ENCODE measurements at places on chromosomes 6 and 20. TPM values are rescaled to one million over a fixed set of nuclear protein-coding genes. Genes with fewer than 3 reads are reported as not detected.
A peak's percentile ranks its signal among the peaks of the same experiment; 100 is the strongest.

DNA sequence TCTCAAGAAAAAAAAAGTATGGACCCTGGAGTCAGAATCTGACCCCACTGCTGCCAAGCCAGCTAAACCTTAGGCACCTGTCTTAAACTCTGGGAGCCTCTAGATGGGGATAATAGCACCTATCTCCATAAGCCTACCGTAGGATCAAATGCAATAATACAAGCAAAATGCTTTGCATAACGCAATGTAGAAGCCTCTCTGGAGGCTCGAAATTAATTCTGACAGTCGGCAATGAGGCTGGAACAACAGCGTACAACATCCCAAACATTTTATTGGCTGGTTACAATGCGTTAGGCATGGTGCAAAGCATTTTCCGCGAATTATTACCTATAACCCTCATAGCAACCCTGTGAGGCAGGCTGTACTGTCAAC, 521 bp downstream of the CDK5RAP1 start:
- H3K27me3 ChIP-seq: no peaks in the 10 kb centered on the region
- no peak for DNase-seq
- H3K27ac ChIP-seq: no peak overlapping the region
- H3K4me3 ChIP-seq: peak overlapping the region; percentile 36

DNA sequence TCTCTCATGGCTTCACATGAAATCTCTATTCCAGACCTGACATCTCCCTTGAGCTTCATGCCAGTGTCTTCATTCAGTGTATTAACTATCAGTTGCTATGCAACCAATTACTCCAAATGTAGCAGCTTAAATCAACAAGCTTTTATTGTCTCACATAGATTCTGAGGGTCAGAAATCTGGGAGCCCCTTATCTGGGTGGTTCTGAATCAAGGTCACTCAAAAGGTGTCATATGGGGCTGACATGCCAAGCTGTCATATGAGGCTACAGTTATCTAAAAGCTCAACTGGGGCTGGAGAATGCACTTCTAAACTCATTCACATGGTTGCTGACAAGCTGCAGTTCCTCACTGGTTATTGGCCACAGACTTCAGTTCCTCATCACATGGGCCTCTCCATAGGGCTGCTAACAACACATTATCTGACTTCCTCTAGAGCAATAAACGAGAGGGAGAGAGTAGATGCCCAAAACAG, 7.3 kb upstream of the CGA start:
- no peak for DNase-seq
- no peak overlapping the region for H3K27ac ChIP-seq
- no peaks in the 10 kb centered on the region for H3K36me3 ChIP-seq

Gene TOP1
- 32.4 TPM for total RNA-seq

Gene CFB
- total RNA-seq: 141 TPM

DNA sequence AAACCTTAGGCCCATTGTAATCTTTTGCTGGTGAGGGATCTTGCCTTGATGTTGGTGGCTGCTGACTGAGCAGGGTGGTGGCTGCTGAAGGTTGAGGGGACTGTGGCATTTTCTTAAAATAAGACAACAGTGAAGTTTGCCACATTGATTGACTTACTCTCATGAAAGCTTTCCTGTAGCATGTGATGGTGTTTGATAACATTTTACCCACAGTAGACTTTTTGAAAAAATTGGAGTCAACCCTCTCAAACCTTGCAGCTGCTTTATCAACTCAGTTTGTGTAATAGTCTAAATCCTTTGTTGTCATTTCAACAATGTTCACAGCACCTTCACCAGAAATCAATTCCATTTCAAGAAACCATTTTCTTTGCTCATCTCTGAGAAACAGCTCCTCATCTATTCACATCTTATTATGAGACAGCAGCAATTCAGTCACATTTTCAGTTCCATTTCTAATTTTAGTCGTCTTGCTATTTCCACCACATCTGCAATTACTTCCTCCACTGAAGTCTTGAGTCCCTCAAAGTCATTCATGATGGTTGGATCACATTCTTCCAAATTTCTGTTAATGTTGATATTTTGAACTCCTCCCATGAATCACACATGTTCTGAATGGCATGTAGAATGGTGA, 37.2 kb downstream of the CST9L start:
- H3K27ac ChIP-seq: no peak overlapping the region
- DNase-seq: no peak
- H3K36me3 ChIP-seq: no peaks in the 10 kb centered on the region

GRCh38 chr20:1858871-1859270, 36.3 kb upstream of the SIRPA start:
- no peaks in the 10 kb centered on the region for H3K4me1 ChIP-seq
- H3K36me3 ChIP-seq: no peaks in the 10 kb centered on the region
- H3K4me3 ChIP-seq: no peak overlapping the region
- no peak for DNase-seq
- no peaks in the 10 kb centered on the region for H3K27me3 ChIP-seq

GRCh38 chr20:50085481-50086365, 27.2 kb downstream of the UBE2V1 start:
- no peak for DNase-seq
- no peaks in the 10 kb centered on the region for H3K27me3 ChIP-seq
- H3K4me1 ChIP-seq: no peaks in the 10 kb centered on the region

DNA sequence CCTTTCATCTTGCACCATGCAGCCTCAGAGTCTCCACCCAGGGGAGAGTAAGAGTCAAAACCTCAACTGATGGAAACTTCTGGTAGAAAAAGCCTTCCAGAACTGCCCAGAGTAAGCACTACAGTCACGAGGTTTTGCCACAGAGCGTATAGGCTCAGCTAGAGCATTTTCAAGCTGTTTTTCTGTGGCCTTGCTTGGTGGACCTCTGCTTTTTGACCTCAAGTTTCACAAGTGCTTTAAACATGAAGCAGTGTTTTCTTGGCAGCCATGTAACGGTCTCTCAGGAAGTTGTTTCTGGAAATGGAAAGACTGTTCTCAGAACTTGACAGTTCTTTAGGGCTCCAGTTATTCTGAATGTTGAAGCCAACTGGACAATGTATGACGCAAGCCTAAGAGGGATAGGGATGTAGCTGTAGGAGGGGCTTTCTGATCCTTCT, 146.5 kb downstream of the ZDHHC14 start:
- H3K27ac ChIP-seq: no peak overlapping the region
- no peaks in the 10 kb centered on the region for H3K36me3 ChIP-seq
- no peaks in the 10 kb centered on the region for H3K27me3 ChIP-seq
- H3K4me1 ChIP-seq: no peaks in the 10 kb centered on the region
- DNase-seq: no peak

DNA sequence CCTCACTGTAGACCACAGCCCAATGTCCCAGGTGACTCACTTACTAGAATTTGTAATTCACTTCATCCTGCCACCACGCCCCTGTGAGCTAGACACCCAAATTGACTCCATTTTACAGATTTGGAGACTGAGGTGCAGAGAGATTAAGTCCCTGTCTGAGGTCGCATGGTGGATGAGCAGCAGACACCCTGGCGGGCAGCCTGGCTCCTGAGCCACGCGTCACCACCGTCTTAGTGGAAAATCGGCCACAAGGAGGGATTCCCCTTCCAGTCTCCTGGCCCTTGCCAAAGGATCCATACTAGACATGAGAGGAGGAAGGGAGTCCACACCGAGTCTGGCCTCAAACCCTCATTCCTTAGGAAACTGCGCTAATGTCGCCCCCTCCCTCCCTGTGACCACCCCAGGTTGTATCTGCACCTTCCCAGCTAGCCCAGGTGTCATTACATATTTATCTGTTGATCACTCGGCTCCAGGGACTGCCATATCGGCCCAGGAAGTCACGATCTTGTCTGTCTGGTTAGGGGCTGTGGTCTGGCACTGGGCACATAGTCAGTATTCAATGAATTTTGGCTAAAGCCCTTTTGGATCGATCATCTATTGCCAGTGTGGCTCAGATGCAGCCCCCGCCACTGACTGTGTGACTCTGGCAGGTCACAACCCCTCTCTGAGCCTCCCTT, 25.7 kb upstream of the PTGIS start:
- no peaks in the 10 kb centered on the region for H3K27me3 ChIP-seq
- H3K36me3 ChIP-seq: no peaks in the 10 kb centered on the region
- no peak overlapping the region for H3K4me3 ChIP-seq
- DNase-seq: no peak
- H3K27ac ChIP-seq: peak overlapping the region; percentile 75

DNA sequence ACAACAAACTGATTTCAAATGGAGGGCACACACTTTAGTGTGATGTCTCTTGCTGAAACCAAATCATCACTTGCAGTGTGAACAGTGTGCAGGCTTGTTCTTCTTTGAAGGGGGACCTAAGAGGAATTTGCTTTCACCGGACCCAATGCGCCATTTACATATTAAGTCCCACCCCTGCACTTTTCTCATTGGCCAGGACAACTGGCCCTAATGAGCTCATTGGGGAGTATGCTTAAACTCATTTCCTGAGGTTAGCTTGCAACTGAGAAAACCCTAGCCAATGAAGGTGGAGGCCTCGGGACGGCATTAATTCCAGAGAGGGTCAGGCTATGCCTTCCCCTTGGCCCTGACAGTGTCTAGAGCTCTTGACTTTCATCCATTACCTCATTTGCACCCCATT, 58.7 kb downstream of the VEGFA start:
- no peak overlapping the region for H3K27ac ChIP-seq
- no peak for DNase-seq
- H3K27me3 ChIP-seq: no peaks in the 10 kb centered on the region
- H3K36me3 ChIP-seq: no peaks in the 10 kb centered on the region
- no peak overlapping the region for H3K4me3 ChIP-seq

DNA sequence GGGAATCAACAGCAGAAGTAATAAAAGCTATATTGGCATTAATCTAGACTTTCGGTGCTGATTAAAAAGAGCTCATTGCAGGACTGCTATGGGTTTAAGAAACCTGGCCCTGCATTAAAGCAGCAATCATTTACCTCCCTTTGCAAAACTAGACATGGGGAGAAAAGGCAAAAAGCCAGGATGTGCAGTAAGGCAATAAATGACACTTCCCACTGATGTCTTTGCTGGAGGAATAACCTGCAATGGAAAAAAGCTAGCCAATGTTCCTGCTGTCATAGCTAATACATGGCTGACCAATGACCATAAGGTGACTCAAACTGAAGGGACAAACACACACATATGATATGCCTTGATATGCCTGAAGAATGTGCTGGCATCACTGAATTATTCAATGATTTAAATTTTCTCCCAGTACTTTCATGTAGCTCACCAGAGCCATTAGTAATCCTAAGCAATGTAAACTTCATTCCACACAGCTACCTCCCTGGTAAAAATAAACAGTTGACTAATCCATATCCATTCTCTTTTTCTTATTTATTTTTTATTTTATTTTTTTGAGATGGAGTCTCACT, 8.7 kb downstream of the DNAAF9 start:
- H3K27ac ChIP-seq: no peak overlapping the region
- H3K4me1 ChIP-seq: no peaks in the 10 kb centered on the region
- H3K27me3 ChIP-seq: no peaks in the 10 kb centered on the region
- no peaks in the 10 kb centered on the region for H3K36me3 ChIP-seq
- H3K4me3 ChIP-seq: no peak overlapping the region

GRCh38 chr20:49447946-49448809, 34.3 kb downstream of the KCNB1 start:
- H3K27ac ChIP-seq: no peak overlapping the region
- H3K4me3 ChIP-seq: no peak overlapping the region
- DNase-seq: no peak
- no peaks in the 10 kb centered on the region for H3K36me3 ChIP-seq
- H3K4me1 ChIP-seq: peaks cover 2% of the 10 kb centered on the region
- no peaks in the 10 kb centered on the region for H3K27me3 ChIP-seq

DNA sequence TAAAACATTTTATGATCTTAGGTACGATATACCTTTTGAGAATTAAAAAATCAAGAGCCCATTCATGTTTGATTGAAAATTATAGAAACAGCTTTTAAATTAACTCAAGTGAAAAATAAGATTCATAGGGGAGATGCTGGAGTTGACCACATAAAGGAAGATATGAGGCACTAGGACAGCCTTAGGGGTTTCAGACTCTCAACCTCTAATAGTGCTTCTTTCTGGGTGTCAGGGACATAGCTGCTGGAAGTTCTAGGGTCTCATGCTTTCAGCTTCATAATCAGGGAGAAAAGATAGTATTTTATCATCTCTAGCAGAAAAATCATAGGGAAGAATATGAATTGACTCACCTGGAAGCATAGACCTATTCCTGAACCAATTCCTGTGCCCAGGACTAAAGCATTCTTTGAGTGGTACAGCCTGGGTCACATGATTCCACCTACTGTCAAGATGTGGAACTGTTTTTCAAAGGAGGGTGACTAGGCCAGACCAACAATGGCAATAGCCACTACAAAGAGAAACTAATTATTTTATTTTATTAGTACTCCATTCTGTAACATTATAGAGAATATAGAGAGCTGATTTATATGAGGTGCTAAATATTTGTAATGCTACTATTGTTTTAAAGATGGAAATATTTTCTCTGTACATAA, 27.8 kb upstream of the CENPW start:
- H3K4me1 ChIP-seq: no peaks in the 10 kb centered on the region
- H3K27ac ChIP-seq: no peak overlapping the region
- no peaks in the 10 kb centered on the region for H3K36me3 ChIP-seq
- DNase-seq: no peak
- H3K4me3 ChIP-seq: no peak overlapping the region

- peaks cover 7% of the 10 kb centered on the region for H3K36me3 ChIP-seq
- no peak for DNase-seq
- H3K27me3 ChIP-seq: no peaks in the 10 kb centered on the region
- H3K27ac ChIP-seq: no peak overlapping the region
- no peaks in the 10 kb centered on the region for H3K4me1 ChIP-seq
Measured at GRCh38 chr6:37480951-37481534, 18.6 kb downstream of the CCDC167 start.

GRCh38 chr6:7451326-7451725, 61.7 kb downstream of the RIOK1 start:
- no peak overlapping the region for H3K4me3 ChIP-seq
- DNase-seq: no peak
- no peaks in the 10 kb centered on the region for H3K4me1 ChIP-seq
- H3K36me3 ChIP-seq: no peaks in the 10 kb centered on the region

DNA sequence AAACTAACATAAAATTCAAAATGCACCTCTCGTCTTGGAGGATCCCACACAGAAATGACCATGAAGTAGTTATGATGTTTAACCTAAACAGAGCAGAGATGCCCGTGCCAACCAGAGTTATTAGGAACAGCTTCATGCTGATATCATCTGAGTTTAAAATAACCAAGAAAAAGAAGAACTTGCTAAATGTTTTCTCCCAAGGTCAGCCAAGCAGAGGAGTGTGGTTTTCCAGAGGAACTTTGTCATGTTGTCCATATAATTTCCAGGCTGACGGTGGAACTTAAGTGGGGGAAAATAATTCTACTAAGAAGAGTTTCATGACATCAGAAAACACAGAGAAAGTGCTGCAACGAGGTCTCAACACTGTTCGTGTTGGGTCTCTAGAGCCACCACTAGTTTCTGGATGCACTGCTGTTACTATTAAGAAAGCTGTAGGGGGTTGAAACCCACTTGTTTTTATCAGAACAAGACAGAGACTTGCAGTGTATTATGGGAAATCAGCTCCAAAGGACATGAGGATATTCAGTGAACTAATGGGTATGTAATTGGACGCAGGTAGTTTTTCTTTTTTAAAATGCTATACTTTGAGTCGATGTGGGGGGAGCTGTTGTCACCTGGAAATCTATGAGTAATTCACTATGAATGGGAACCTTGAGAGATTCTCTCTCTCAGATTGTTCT, 5.2 kb downstream of the AGPAT4 start:
- H3K36me3 ChIP-seq: no peaks in the 10 kb centered on the region
- no peak for DNase-seq
- no peaks in the 10 kb centered on the region for H3K27me3 ChIP-seq
- no peak overlapping the region for H3K4me3 ChIP-seq

GRCh38 chr20:32344835-32345506, 13.2 kb upstream of the ASXL1 start:
- no peak overlapping the region for H3K4me3 ChIP-seq
- H3K4me1 ChIP-seq: no peaks in the 10 kb centered on the region
- no peak overlapping the region for H3K27ac ChIP-seq
- no peaks in the 10 kb centered on the region for H3K27me3 ChIP-seq
- no peaks in the 10 kb centered on the region for H3K36me3 ChIP-seq
- no peak for DNase-seq
